ENCODE measurements at places on chromosomes 7 and 10. TPM values are rescaled to one million over a fixed set of nuclear protein-coding genes. Genes with fewer than 3 reads are reported as not detected.

- no peaks in the 10 kb centered on the region for H3K4me1 ChIP-seq
- peaks cover 2% of the 10 kb centered on the region for H3K27me3 ChIP-seq
- DNase-seq = no peak
- H3K36me3 ChIP-seq = no peaks in the 10 kb centered on the region
- H3K4me3 ChIP-seq = no peak overlapping the region
Measured at GRCh38 chr7:156566812-156567549, 73.6 kb upstream of the RNF32 start.

DNA sequence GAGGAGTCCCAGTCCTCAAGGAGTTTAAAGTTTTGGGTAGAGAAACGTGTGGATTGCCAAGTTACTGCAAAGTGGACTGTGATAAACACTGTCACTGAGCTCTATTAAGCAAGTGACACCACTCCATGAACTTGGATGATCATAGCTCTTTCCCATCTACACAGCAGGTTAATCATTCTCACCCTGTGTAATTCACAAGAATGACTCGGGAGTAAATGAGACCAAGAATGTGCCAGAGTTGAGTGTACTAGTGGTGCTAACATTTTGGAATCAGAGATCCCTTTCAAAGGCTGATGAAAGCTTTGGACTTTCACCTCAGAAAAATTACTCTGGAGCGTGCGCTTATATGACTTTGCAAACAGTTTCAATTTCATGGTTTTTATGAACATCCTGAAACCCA, 80.8 kb downstream of the RBM20 start:
- H3K27me3 ChIP-seq = no peaks in the 10 kb centered on the region
- no peaks in the 10 kb centered on the region for H3K36me3 ChIP-seq
- H3K4me1 ChIP-seq = no peaks in the 10 kb centered on the region

The SPDYE6 gene
- total RNA-seq = not detected

GRCh38 chr7:117412946-117413559, 14.2 kb downstream of the ASZ1 start:
- no peaks in the 10 kb centered on the region for H3K36me3 ChIP-seq
- H3K27me3 ChIP-seq = no peaks in the 10 kb centered on the region
- no peak overlapping the region for H3K27ac ChIP-seq
- H3K4me1 ChIP-seq = no peaks in the 10 kb centered on the region
- DNase-seq = no peak

The NCF1 gene
- 3.8 TPM for total RNA-seq

GRCh38 chr10:132397671-132398565, 918 bp downstream of the PWWP2B start:
- H3K27ac ChIP-seq = peak overlapping the region; percentile 72
- H3K4me1 ChIP-seq = peaks cover 63% of the 10 kb centered on the region
- H3K4me3 ChIP-seq = peak overlapping the region; percentile 60
- H3K36me3 ChIP-seq = no peaks in the 10 kb centered on the region
- no peaks in the 10 kb centered on the region for H3K27me3 ChIP-seq
- DNase-seq = peak; percentile 40

- no peak overlapping the region for H3K27ac ChIP-seq
- H3K4me3 ChIP-seq = no peak overlapping the region
- no peak for DNase-seq
- H3K4me1 ChIP-seq = peaks cover 3% of the 10 kb centered on the region
- H3K27me3 ChIP-seq = no peaks in the 10 kb centered on the region
Measured at GRCh38 chr10:96789571-96790108, 42.5 kb upstream of the LCOR start.

DNA sequence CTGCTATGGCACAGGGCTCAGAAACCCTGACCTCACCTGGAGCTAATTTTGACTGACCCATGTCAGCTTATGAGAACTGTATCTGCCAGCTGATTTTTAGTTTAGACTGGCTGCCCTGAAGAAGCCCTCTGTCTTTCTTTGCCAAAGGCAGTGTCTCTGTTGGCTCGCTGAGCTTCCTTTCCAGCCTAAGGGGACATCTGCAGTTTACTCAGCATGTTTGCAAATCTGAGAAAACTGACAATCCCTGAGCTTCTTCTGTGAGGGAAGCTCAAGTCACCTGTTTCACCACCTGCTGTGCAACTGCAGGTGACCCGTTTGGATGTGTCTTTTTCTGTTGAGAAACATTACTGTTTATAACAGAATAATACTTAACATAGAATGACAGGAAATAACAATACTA, 46.0 kb downstream of the PRKAR2B start:
- no peak overlapping the region for H3K27ac ChIP-seq
- no peaks in the 10 kb centered on the region for H3K27me3 ChIP-seq
- no peaks in the 10 kb centered on the region for H3K4me1 ChIP-seq
- no peak for DNase-seq
- no peaks in the 10 kb centered on the region for H3K36me3 ChIP-seq

GRCh38 chr10:99941942-99942820, 67.6 kb downstream of the DNMBP start:
- H3K36me3 ChIP-seq = no peaks in the 10 kb centered on the region
- no peak for DNase-seq
- H3K27ac ChIP-seq = no peak overlapping the region
- H3K4me1 ChIP-seq = no peaks in the 10 kb centered on the region

- peak; percentile 12 for DNase-seq
- H3K27me3 ChIP-seq = no peaks in the 10 kb centered on the region
- H3K4me1 ChIP-seq = no peaks in the 10 kb centered on the region
Measured at GRCh38 chr7:41979834-41980307, 257.1 kb downstream of the GLI3 start.

- no peak for DNase-seq
- H3K27me3 ChIP-seq = no peaks in the 10 kb centered on the region
- H3K4me3 ChIP-seq = no peak overlapping the region
- no peaks in the 10 kb centered on the region for H3K4me1 ChIP-seq
Measured at GRCh38 chr7:108313086-108313485, 143.2 kb downstream of the NRCAM start.

The CLCN1 gene
- 0.16 TPM for total RNA-seq

DNA sequence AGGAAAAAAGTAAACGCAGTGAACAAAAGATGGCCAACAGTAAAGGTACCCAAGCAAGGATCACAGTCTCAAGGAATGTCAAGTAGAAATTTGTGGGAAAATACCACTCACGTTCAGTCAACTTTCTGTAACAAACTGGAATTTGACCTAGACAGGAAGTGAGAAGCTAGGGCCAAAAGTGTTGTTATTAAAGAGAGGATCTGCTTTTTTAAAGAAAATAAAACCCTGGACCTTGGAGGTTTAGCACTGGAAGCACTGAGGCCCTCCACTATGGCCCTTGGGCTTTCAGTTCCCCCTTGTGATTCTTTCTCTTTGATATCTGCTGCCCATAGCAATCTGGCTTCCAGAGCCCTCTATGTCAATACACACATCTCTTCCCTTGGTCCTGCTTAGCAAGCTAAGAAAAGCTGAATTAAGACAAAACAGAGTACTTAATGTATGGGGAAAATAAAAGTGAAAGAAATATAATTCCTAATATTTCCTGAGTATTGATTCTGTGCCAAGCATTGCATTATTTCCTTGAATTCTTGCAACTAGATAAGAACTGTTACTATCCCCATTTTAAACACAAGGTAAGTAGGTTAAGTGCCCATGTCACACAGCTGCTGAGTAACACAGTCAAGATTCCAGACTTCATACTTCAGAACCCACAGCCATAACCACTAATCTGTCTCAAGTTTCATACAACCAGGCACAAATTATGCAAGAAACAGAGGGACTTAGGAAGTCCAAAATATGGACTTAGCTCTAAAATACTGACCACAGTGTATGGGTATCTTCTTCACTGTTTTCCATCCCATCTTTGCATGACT, 2.6 kb upstream of the ZNF438 start:
- DNase-seq = no peak
- peaks cover 15% of the 10 kb centered on the region for H3K4me1 ChIP-seq
- H3K4me3 ChIP-seq = no peak overlapping the region
- no peaks in the 10 kb centered on the region for H3K27me3 ChIP-seq

DNA sequence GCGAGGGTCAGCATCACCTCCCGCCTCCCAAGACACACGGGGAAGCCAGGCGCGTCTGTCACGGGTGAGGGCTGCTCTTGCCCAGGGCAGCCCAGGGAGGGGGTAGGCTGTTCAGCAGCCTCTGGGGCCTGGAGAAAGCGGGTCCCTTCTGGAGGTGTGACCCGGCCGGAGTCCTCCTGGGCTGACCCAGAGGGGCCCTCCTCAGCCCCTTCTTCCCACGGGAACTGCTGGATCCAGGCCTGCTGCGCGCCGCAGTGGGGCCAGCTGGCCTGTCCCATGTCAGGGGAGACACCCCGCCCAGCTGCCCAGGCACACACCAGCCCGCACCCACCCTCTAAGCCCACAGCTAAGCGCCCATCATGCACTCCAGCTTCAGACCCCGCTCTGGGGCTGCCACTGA, 41.8 kb downstream of the INSIG1 start:
- no peak overlapping the region for H3K4me3 ChIP-seq
- H3K27ac ChIP-seq = no peak overlapping the region
- H3K27me3 ChIP-seq = peaks cover 3% of the 10 kb centered on the region
- H3K4me1 ChIP-seq = peaks cover 19% of the 10 kb centered on the region
- no peak for DNase-seq

DNA sequence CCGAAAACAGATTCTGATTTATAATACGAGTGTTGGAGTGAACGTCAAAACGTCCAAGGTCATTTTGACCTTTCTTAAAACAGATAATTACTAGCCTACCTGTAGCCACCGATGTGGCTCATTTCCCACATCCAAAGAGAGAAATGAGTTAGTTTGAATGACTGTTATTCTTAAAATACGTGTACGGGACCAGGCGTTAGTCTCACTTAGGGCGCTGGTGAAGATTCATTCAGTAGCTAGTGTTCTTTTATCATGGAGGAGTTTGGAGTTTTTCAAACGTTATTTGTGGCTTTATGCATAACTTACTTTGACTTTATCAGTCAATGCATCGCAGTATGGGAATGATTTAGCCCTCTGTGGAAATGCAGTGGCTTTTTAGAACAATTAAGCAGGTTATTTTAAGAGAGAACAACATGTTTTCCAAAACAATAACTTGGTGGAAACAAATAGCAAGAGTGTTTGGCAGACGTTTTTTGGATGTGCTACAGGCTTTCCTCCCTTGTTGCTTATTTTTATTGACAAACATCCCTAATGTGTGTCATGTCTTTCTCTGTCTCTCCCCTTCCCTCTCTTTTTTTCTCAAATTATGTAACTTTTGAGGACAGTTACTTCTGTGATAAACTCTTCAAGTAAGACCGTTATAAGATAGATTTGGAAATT, 1.6 kb downstream of the BICC1 start:
- no peak overlapping the region for H3K4me3 ChIP-seq
- no peaks in the 10 kb centered on the region for H3K36me3 ChIP-seq
- H3K27ac ChIP-seq = no peak overlapping the region
- H3K4me1 ChIP-seq = peaks cover 7% of the 10 kb centered on the region

DNA sequence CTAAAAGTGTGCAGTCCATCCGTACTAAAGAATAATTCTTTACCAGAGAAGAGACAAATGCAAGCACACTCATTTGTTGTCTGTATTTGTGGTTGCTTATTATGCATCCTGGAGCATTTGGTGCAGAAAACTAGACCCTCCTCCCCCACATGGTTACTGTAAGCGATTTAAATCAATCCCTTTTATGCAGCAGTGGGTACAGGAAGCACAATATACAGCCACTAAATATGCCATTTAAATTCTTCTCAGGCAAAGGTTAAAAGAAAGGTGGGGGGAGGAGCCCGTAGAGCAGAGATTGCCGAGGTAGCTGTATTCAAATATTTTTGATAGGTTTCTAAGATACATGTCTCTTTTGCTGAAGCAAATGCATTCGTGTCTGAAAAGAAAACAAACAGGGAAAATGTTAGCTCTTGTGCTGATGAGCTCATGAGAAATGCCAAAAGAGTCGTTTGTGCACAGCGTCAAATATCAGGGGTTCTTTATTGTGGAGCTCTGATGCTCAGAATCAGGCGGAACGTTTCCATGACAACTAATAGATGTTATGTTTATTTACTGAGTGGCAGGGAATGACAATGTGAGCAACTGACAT, 131.3 kb upstream of the NPVF start:
- H3K4me1 ChIP-seq = no peaks in the 10 kb centered on the region
- no peak overlapping the region for H3K27ac ChIP-seq
- H3K36me3 ChIP-seq = no peaks in the 10 kb centered on the region
- no peaks in the 10 kb centered on the region for H3K27me3 ChIP-seq
- H3K4me3 ChIP-seq = no peak overlapping the region
- DNase-seq = no peak

- no peak overlapping the region for H3K4me3 ChIP-seq
- no peaks in the 10 kb centered on the region for H3K27me3 ChIP-seq
- no peaks in the 10 kb centered on the region for H3K4me1 ChIP-seq
- no peak overlapping the region for H3K27ac ChIP-seq
- peaks cover 10% of the 10 kb centered on the region for H3K36me3 ChIP-seq
- DNase-seq = no peak
Measured at GRCh38 chr10:21677551-21677950, 143.5 kb downstream of the MLLT10 start.

The SFXN4 gene
- 13.7 TPM for total RNA-seq

Data from natural killer cell (primary cell).